Breast epithelium (tissue), 4 donors: ENCODE measurements at places on chromosomes 4 and X. TPM values are rescaled to one million over a fixed set of nuclear protein-coding genes. Genes with fewer than 3 reads are reported as not detected.

Gene NAP1L5
- 10.5 TPM for total RNA-seq

Gene UGT8
- total RNA-seq: 0.16 TPM

- DNase-seq: no peak
Measured at GRCh38 chr4:71163317-71163716, 169.9 kb downstream of the DCK start.

DNA sequence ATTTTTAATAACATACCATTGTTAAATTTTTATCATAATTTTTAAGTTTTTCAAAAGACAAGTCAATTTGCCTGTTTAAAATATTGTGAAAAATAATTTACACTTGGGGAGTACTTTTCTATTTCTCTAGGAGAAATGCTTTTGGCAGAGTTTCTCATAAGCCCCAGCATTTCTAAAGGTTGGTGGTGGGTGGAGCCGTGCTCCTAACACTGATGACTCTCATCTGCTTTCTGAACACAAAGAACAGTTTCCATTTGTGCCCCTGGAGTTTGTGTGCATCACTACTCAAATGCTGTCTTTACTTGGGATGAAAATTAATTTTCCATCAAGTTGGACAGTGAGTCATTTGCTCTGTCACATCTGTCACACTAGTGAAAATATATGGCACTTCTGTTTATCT lies 57.6 kb downstream of the TNIP2 start:
- no peak for DNase-seq

DNA sequence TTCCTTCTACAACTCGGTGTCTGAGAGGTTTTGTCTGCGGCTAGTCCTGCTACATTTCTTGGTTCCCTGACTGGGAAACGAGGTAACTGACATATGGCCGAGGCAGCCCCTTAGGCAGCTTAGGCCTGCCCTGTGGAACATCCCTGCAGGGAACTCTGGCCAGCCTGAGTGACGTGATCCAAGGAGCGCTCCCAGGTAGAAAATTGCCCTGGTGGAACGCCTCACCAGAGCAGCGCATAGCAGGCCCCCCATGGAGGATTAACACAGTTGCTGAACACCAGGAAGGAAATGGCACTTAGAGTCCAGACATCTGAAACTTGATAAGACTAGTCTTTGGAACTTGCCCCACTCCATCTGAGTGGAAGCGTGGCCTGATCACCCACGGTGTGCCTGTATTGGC lies 837.4 kb upstream of the NDST4 start:
- DNase-seq: no peak
